Renal cortical epithelial cell (primary cell): ENCODE measurements at places on chromosomes 12 and 14.

DNA sequence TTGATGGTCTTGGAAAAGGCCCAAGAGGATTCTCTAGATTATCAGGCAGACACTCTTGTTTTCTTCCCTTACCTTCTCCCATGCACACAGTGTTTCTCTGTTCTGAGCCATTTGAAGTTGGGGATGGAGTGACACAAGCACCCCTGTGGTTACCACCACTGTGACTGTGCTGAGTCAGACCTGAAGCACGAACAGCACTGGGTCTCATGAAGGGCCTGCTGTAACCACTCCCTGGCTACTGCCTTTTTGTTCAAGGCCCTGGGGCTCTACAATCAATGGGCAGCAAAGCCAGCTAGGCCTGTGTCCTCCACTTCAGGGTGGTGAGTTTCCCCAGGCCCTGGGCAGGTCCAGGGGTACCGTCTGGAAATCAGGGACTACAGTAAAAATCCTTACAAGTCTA lies 65.5 kb downstream of the TSPAN8 start:
- peak; percentile 60 for DNase-seq

GRCh38 chr12:2248901-2249381 lies 196.2 kb downstream of the CACNA1C start:
- peak; percentile 41 for DNase-seq

DNA sequence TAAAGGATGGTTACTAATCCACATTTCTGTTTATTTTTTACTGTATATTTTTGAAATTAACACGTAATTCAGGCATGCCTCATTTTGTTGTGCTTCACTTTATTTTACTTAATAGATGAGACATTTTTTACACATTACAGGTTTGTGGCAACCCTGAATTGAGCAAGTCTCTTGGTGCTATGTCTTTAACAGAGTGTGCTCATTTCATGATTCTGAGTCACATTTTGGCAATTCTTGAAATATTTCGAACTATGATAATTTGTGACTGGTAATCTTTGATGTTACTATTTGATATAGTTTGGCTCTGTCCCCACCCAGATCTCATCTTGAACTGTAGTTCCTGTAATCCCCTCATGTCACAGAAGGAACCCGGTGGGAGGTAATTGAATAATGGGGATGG lies 1120.5 kb upstream of the FLRT2 start:
- DNase-seq = no peak

GRCh38 chr14:67851785-67852410 lies 32.3 kb downstream of the RAD51B start:
- no peak for DNase-seq
